ENCODE measurements at places on chromosomes 5 and 9. TPM values are rescaled to one million over a fixed set of nuclear protein-coding genes. Genes with fewer than 3 reads are reported as not detected.

Gene LCN1
- total RNA-seq = not detected

Gene ALDH1A1
- total RNA-seq = not detected

Gene FOXD4L6
- total RNA-seq = not detected

Gene SEMA6A
- total RNA-seq = 0.61 TPM

Gene NSMF
- 35.7 TPM for total RNA-seq

DNA sequence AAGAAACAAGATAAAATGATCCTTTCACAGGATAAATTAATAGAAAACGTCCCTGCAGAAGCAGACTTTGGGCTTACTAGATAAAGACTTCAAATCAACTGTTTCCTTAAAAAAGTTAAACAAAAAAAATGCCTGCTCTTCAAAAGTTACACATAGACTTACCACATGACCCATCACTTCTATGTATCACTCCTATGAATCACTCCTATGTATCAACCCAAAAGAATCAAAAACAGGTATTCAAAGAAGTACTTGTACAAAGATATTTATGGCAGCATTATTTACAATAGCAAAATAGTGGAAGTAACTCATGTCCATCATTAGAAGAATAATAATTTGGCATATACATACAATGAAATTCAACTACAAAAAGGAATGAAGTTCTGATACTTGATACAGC, 56.3 kb upstream of the PRDM9 start:
- DNase-seq = no peak

DNA sequence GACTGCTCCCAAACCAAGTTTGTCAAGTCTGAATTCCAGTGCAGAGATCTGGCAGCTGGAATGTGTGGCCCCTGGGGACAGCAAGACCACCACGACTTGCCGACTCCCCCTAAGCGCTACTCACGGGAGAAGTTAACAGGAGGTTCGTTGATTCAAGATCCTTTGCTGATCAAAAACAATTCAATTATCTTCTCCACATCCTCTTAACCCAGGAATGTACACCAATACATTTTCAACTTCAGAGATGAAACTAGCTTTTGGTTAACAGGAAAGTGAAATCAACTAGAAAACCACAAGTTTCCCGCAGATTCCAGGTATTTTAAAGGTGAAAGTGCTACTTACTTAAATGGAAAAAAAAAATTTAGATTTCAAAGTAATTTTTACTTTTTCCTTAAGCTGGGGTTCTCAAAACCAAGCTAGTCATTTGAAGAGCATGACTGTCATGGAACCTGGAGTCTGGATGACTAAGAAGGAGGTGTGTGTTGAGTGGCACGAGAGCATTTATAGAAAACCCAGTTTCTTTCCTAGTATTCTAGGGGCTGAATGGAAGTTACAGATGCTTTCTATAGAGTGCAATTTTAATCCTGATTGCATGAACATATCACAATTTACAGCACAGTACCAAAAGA, 257.5 kb upstream of the PANK3 start:
- DNase-seq = no peak

GRCh38 chr5:173324115-173325001, 3.9 kb downstream of the STC2 start:
- DNase-seq = no peak

- no peak for DNase-seq
Observed at GRCh38 chr5:173717959-173718358, 101.5 kb upstream of the BOD1 start.

DNA sequence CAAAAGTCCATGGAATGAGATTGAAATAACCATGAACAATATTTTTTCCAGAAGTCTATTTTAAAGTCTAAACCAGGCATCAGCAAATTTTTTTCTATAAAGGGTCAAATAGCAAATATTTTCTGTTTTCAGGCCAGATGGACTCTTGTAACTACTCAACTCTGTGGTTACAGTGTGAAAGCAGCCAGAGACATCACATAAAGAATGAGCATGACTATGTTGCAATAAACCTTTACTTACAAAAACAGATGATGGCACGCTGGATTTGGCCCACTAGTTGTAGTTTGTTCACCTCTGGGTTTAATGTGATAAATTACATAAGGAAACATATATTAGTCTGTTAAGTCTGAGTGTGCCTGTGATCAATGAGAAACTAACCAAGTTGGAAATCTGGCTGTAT, 319.2 kb downstream of the TRPM3 start:
- DNase-seq = no peak

DNA sequence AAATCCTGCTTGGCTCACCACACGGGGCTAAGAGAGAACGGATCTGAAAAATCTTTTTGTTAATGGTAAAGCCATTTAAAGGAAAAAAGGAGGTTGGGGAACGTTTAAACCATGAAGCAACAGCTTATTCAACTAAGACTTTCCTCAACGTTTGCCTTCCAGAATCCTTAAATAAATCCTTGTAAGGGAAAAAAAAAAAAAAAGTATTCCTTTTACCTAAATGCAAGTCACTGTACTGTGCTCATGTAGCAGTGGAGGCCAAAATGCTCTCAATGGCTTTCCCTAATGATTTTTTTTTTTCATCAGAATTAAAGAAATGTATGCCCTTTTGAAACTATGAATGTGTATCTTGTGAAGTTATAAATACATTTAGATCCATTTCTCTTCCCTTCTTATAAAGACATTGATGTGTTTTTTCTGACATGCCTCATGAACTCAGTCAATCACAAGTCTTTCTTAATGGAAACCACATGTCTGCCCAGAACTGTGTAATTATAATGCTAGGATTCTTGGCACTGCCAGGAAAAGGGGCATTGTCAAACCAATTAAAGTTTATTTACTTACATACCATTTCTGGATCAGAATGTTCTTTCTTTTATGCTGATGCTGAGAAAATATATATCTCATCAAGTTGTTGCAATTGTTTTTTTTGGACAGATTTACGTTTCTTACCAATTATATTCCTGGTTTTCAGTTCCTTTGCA, 107.5 kb downstream of the EBF1 start:
- no peak for DNase-seq

DNA sequence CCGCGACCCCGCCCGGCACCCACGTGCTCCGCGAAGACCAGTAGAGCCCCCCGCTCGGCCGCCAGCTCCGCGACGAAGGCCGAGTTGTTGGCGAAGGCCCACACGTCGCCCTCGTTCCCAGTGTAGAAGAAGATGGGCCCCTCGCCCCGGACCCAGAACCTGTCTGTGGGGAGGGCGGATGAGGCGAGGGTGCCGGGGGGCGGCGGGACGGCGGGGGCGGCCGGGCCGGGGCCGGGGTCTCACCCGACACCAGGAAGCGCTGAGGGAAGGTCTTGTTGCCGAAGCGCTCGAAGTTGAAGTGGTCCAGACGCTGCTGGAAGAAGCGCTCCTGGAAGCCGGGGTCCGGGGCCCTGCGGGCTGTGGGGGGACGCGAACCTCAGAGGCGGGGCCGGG, 317 bp downstream of the DPP7 start:
- DNase-seq = no peak

DNA sequence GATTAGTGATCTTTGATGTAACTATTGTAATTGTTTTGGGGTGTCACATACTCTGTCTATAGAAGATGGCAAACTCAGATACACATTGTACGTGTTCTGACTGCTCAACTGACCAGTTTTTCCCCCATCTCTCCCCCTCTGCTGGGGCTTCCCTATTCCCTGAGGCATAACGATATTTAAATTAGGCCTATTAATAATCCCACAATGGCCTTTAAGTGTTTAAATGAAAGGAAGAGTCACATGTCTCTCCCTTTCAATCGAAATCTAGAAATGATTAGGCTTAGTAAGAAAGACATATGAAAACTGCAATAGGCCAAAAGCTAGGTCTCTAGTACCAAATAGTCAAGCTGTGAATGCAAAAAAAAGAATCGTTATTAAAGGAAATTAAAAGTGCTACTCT, 265.6 kb downstream of the TMEM232 start:
- no peak for DNase-seq

- DNase-seq = no peak
Observed at GRCh38 chr5:132431632-132432031, 58.9 kb downstream of the IRF1 start.

DNA sequence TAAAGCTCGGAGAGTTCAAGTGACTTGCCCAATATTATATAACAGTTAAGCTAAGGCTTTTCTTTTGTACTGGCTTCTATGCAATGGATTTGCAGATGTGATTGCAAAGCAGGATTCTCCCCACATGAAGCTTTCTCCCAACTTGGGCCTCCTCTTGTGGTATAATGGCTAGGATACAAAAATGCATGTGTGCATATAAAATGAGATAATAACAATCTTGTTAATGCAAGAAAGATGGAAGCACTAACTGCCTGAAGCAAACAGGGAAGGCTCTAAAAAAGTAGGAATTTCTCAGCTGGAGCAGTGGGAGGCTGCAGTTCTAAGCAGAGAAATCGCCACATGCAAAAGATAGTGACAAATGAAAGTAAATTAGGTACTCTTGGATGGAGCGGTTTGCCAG, 444.2 kb upstream of the RIOK2 start:
- DNase-seq = no peak

DNA sequence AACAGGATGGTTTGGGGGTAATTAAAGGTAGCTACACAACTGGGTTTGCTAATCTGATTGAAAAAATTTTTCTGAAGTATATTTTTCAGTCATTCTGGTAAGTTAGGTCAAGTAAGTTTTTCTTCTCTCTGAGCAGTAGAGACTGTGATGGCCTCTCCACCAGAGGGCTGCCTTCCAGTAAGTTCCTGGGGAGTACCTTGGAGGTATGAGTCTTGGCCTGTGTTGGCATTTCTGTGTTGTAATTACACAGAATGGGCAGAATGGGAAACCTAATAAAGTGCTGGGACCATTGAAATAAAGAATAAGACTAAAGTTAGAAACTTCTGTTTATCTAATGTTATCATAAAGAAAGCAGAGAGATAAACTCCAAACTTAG, 430.8 kb downstream of the ARHGEF28 start:
- no peak for DNase-seq

GRCh38 chr9:22255337-22255736, 191.3 kb upstream of the DMRTA1 start:
- no peak for DNase-seq

GRCh38 chr9:109817146-109817845, 37.3 kb downstream of the PALM2AKAP2 start:
- DNase-seq = no peak

DNA sequence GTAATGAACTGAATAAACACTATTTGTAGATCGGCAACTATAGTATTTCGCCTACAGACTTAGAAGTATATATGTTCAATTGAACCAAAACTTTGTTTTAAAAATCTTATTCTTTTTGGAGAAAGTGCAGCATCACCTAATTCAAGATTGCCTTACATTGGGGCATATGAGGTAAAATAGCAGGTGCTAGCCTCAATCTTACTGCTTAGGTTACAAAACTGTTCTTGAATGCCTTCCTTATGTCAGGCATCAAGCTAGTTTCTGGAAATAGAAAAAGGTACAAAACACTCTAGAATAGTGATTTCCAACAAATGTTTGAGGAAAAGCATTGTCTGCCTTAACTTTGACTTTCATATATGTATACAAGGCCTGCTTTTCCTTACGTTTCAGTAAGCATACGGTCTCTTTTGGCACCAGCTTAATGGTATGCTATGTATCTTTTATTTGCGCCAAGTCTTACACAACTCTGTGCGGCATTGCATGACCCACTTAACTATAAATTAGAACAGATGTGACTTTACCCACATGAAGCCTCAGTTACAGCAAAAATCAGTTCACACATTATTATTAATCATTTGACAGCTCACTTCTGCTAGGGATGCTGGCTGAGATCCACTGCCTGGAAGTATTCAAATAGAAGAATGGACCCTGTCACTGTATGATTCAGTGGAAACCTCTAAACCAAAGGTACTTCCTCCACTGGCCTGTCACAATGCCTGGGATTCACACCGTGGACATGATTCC, 174.1 kb downstream of the PRELID2 start:
- no peak for DNase-seq

DNA sequence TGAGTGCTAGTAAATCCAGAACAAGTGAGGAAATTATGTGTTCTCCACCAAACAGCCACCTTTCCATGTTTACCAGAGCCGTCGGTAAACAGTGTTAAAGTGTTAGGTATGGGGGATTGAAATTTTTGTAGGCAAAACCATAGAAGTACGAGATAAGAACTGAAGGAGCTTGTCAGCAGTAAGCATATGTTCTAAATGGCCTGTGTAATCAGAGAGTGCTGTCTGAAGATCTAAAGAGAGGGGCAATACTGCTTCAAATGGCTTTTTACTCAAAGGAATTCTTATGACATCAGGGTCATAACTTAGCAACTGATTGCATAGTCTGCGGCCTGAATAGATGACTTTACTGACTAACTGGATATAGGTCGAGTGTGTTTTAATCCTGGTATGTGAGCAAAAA, 13.4 kb upstream of the TEX10 start:
- DNase-seq = no peak

DNA sequence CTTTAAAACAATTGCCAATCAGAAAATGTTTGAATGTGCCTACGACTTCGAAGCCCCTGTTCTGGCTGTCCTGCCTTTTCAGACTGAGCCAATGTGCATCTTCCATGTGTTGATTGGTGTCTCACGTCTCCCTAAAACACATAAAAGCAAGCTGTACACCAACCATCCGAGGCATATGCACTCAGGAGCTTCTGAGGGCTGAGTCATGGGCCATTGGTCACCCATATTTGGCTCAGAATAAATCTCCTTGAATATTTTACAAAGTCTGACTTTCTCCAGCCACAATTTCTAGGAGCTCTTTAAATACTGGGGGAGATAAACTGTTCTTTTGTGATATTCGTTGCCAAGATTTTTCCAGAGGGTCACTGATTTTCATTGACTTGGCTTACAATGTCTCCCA, 53.9 kb downstream of the C9orf57 start:
- no peak for DNase-seq

- DNase-seq = no peak
Observed at GRCh38 chr9:32385152-32385884, 875 bp downstream of the ACO1 start.

GRCh38 chr9:77708064-77708815, 60.1 kb upstream of the GNA14 start:
- no peak for DNase-seq

GRCh38 chr9:110807956-110808598, 139.5 kb downstream of the MUSK start:
- no peak for DNase-seq

- DNase-seq = no peak
Observed at GRCh38 chr5:55524816-55525215, 9.9 kb downstream of the PLPP1 start.

DNA sequence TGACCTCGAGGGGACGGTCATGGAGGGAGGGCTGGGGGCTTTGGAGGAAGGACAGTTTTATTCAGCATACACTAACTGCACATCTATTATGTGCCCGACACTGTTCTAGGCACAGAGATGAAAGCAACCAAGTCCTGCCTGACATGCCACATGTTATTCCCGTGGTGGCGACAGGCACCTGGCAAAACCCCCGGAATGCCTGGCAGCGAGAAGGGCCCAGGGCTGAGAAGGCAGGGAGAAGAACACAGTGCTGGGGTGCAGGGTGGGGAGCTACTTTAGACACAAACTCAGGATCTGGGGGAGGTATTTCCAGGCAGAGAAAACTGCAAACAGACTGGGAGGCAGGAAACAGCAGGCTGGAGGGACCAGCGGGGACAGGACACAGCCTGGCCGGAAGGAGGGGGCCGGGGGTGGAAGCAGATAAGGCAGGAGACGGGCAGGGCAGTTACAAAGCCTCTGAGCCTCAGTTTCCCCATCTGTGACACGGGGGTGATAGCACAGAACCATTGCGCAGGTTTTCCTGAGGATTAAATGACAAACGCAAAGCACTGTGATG, 77.7 kb downstream of the STK10 start:
- DNase-seq = no peak

GRCh38 chr9:82081496-82081895, 92.9 kb downstream of the SPATA31D1 start:
- DNase-seq = no peak

- DNase-seq = no peak
Observed at GRCh38 chr5:2800035-2800434, 48.6 kb upstream of the IRX2 start.

GRCh38 chr5:466661-467310, 23.8 kb downstream of the EXOC3 start:
- no peak for DNase-seq

Measured in B cell (primary cell).